ENCODE measurements at places on chromosomes 4 and X.

GRCh38 chrX:48939524-48940228 is 17.7 kb downstream of the OTUD5 start:
- DNase-seq, result peak; percentile 65

GRCh38 chr4:72391281-72391680 is 177.7 kb downstream of the ADAMTS3 start:
- DNase-seq, result no peak

DNA sequence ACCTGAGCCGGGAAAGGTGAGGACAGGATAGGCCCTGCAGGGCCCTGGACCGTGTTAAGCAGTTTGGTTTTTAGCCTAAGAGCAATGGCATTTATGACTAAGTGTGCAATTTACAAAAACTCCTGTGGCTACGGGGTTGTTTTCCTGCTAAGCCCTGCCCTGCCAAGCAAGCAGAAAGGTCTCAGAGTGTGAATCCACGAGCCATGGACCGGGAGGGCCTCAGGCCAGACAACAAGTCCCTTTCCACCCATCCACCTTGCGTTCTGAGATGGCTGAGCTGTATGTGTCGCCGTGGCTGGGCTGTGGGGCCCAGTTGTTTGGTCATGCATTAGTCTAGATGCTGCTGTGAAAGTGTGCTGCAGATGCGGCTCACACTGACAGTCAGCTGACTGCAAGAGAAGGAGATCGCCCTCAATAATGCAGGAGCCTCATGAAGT is 33.9 kb upstream of the AFAP1 start:
- DNase-seq, result peak; percentile 19

- DNase-seq, result no peak
Observed at GRCh38 chrX:103681443-103681842, 5.1 kb downstream of the MORF4L2 start.

DNA sequence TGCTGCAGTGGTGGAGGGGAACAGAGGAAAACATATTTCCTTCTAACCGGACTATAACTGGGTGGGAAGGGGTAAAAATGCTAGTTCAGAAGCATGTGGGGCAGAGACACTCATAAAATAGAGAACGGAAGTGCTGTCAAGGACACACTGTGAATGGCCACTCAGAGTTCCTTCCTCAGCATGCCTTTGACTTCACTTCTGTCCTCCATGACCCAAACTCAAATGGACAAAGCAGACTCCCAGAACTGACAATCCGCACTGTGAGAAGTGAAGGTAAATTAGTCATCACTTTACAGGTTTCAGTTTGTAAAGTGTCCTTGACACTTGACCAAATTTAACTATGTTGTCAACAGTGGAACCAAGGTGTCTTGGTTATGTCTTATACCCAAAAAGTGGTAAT is 30.2 kb upstream of the ELF2 start:
- DNase-seq, result no peak

- DNase-seq, result no peak
Observed at GRCh38 chr4:10075953-10076391, 40.6 kb downstream of the WDR1 start.

DNA sequence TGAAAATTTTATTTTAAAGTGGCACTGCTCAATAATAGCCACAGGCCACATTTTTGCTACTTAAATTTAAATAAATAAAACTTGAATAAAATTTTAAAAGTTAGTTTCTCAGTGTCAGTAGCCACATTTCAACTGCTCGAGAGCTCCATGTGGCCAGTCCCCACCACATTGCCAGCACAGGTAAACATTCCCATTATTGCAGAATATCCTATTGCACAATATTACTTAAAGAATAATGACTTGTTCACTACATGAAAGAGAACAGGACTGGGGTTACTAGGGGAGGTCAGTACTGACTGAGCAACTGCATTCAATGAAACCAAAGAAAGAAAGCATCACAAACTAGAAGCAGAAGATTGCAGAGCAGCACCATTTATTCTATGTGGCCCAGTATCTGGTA is 2201.6 kb upstream of the TENM3 start:
- no peak for DNase-seq

DNA sequence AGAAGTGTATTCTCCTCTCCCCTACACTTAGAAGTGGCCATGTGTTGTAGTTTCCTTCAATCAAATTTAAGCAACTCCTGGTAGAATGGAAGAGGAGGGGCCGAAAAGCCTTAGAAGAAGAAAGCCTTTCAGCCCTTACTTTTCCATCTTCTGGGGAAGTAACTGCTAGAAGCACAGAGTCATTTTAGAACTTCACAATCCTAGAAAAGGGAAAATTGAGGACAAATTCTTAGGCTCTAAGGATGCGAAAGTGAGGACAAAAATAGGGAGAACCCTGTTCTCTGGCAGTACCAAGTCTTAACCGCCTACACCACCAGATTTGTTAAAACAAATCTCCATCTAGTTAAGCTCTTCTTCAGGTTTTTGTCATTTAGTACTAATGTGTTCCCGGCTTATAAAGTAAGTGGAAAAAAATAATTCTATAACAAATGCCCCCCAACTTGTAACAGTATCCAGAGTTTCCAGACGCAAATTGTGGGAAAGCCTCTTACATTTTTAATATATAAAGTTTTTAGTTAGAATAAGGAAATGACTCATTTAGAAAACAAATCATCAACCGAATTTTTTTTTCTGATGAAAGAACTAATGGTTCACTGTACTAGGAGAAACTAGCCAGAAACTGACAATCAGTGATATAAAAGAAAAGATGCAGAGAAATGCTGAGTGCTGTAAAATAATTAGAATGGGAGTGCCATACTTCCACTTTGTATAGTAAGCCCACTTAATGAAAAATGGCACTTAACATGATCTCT is 76.0 kb downstream of the ARAP2 start:
- no peak for DNase-seq

GRCh38 chrX:153568451-153569011 is 30.4 kb downstream of the CCNQ start:
- no peak for DNase-seq

- no peak for DNase-seq
Observed at GRCh38 chr4:121939690-121940089, 12.2 kb downstream of the TRPC3 start.

DNA sequence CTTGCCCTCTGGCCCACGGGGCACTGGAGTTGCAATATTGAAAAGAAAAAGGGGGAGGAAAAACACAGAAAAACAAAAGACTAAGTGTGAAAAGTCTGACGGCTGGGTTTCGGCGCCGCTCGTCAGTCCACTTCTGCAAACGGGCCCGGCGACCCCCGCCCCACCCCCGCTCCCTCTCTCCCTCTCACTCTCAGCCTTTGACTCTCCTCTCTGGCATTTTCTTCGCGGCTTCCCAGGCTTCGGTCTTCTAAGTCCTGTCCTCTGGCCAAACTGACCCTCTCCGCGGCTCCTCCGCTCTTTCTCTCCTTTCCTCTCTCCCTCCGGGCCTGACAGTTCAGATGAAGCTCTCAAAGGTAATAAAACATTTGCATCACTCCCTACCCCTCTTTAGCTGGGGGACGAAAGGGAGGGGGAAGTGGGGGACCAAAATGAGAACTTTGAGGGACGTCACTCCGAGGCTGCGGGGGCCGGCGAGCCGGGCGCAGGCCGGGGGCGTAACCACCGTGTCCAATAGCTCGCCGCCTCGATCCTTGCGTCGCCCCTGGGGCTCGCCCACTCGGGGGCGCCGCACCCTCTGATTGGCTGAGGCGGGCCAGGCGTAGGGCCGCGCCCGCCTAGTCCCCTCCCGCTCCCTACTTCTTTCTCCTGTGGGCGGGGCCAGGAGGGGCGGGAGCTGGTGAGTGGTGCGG is at the start of gene NKX6-1:
NKX6-1 (minus strand) TSS at position 358 of the 689 bp plus-strand sequence. CDS start 1,064 bp downstream, outside the sequence.
- no peak for DNase-seq

DNA sequence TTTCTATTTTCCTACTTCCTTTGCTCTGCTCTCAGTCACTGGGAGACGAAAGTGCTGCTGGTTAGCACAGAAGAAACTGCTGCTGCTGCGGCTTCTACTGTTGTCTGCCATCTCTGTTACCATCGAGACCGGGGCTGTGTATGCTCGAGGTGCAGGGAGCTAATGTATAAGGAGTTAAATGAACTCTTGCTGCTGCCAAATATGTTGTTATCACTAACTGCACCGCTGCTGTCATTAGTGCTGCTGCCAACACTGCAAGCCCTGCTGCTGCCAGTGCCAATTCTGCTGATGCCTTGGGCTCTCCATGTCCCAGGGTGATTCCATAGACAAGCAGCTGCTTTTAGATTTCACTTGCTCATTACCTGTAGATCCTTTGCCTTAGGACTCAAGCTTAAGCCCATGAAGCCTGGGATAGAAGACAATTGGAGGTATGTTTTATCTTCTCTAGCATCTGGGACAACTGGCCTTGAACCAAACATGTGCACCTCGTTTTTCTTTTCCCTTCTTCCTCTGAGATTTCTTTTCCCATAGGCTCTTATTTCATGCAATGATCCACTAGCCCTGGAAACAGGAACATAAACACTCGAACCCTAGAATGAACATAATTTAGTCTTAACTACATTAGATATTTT is 107.8 kb downstream of the CCSER1 start:
- DNase-seq, result no peak

- no peak for DNase-seq
Observed at GRCh38 chr4:85420831-85421230, 54.1 kb upstream of the ARHGAP24 start.

- DNase-seq, result no peak
Observed at GRCh38 chr4:155565776-155566175, 100.9 kb upstream of the GUCY1A1 start.

DNA sequence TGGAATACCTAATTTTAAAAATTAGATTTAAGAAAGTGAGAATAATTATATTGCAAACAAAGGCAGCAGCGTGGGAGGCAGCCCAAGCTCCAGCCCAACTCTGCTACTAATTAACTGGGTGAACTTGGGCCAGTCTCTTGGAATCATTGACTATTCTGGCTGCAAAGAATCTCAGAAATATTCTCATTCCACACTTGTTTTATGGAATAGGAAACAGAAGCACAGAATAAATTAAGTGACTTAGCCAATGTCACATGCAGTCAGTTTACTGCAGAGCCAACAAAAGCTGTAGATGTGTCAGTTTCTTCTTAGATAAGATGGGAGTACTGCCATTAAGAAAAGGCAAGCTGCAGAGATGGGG is 132.6 kb upstream of the FAM9B start:
- no peak for DNase-seq

- DNase-seq, result no peak
Observed at GRCh38 chr4:16993956-16994840, 95.8 kb upstream of the LDB2 start.

DNA sequence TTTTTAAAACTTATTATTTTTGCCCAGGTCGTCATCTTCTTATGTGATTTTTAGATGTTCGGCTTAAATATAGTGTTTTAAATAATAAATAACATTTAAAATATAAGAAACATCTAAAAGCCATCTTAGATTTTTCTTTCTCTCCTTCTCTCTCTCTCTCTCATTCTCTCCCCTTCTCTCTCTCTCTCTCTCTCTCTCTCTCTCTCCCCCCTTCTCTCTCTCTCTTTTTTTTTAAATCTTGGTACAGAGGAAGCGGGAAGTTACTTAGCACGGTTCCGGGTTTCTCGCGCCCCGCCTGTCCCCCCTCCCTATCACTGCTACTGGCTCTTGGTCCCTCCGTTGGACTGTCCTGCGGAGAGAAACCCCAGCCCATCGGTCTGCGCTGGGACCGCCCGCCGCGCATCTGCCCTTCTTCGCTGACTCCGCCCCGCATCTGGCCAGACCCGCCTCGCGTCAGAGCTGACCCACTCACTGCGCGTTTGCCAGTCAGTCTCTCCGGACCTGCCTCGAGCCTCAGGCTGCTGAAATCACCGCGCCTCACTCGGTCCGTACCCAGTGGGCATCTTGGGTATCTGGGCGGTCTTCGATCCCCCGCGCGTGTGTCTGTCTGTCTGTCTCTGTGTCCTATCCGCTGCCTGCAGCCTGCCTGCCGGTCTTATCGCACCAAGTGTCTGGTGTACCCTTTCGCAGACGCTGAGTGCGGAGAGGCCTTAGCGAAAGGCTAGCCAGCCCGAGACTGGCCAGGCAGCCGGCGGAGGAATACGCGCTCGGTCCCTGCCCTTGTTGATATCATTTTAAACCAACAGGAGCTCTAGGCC is at the start of gene PABPC5:
PABPC5 (plus strand) TSS at position 489 of the 818 bp plus-strand sequence. CDS start 739 bp downstream, outside the sequence.
- DNase-seq, result no peak

DNA sequence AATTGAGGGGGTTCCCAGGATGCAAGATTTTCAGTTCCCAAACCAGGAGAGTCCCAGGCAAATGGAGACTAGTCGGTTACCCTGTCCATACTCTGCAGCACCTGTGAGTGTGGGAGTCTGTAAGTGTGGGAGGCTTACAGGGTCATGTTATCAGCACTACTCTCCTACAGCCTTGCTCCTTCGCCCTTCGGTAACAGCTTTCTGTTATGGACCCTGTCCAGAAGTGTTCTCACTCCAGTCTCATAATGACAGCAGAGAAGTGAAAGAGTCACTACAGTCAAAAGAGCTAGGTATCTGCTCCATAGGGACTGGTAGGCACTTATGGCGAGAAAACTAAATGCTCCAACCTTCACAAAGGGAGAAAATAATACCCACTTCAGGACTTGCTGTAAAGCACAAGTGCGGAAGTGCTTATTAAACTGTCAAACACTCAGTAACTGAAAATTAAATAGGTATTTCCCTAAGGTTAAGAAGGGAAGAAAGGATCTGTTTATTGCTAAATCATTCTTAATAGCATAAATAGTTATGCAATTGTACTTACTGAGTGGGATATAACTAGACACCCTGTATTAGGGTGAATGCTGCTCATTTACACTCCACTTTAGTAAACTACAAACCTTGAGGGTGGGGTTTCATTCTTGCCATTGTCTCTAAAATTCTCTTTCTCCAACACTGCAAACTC is 2.7 kb upstream of the ADH7 start:
- no peak for DNase-seq

- no peak for DNase-seq
Observed at GRCh38 chr4:10643600-10644425, 40.8 kb downstream of the CLNK start.

GRCh38 chr4:11485926-11486325 is 57.2 kb upstream of the HS3ST1 start:
- no peak for DNase-seq

- DNase-seq, result no peak
Observed at GRCh38 chr4:164193676-164194075, 560.3 kb upstream of the SMIM31 start.

GRCh38 chrX:54496936-54497335 is 902 bp upstream of the FGD1 start:
- no peak for DNase-seq

GRCh38 chrX:41913476-41913875 is 9.9 kb downstream of the CASK start:
- no peak for DNase-seq

DNA sequence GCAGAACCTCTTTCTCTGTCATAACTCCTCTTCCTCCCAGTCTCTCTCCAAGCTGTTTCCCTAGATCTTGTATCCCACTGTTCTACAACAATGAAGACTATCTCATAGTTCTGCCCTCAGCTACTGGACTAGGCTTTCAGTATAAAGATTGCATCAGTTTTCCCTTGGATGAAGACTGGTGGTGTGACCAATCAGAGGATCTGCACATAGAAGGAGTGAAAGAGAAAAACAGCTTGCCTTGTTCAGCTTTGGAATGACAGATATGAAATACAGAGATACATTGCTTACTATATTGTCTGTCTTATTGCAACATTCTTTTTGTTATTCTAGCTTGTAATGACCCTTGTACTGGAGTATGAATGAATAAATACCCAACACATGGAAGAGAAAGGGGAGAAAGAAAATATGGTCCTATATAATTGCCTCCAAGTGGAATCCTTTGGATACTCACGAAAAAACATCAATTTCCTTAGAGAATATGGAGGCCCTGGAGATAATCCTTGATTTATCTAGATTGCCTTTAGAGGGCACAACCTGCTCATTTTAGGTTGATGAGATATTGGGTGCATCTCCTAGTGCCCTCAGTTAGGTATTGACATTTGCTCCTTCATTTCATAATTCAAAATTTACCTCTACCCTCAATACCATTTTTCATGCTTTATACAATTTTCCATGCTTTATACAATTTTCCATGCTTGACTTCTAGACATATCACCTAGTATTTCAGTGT is 395.8 kb downstream of the NAF1 start:
- no peak for DNase-seq

All from CD4-positive, alpha-beta T cell treated with Interleukin-4 for 1 hour (primary cell).